ENCODE measurements at places on chromosomes 11 and 22.
A peak's percentile ranks its signal among the peaks of the same experiment; 100 is the strongest.

- DNase-seq = no peak
Observed at GRCh38 chr11:104771763-104772162, 126.5 kb downstream of the CASP12 start.

DNA sequence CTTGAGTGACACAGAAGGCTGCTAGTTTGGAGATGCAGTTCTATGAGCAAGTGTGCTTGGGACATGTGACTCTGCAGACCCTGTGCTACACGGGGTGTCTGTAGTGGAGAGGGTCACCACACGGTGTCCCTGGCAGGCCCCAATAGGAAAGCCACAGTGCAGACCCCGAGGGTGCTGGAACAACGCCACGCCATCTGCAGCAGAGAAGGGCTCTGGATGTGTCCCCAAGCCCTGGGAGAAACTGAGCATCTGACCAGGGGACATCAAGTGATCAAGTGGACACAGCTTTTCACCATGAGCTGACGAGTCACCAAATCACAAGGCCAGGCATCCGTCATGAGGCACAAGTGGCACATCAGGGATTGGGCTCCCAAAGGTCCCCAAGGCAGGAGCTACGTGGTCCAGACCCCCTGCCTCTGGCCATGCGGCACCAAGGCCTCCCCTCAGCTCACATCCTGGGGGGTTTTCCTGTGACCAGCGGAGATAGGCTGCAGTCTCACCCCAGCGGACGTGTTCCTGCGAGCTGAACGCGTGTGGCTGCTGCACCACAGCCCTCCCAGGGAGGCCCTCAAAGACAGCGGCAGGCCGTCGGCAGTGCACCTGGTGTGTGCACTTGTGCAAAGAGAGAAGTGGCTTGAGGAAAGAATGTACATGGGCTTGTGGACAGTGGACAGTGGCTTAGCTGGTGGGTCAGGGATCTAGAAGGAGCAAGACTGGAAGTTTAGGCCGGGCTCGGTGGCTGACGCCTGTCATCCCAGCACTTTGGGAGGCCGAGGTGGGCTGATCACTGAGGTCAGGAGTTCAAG lies 96.7 kb downstream of the RPS6KA4 start:
- no peak for DNase-seq

DNA sequence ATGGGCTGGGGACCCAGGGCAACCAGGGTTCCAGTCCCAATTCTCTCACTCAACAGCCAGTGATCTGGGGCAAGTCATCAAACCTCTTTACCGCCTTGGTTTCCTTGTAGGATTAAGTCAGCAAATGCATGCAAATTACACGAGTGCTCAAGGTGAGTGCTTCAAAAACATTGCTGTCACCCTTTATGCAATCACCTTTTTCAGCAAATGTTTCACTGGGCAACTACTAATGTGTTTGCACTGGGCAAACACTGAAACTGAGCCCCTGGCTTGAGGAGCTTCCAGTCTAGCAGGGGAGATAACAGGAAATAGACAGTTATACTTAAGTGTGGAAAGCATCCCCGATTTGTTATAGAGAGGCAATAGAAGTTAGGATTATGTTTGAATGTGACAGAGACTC lies 37.7 kb upstream of the DMC1 start:
- DNase-seq = no peak

GRCh38 chr11:35082321-35083180 lies 56.4 kb upstream of the CD44 start:
- DNase-seq = peak; percentile 11

- peak; percentile 64 for DNase-seq
Observed at GRCh38 chr22:49824185-49824925, 3.3 kb downstream of the BRD1 start.

GRCh38 chr11:72191961-72192381 lies at the start of gene FOLR1:
TSS of gene FOLR1 (plus strand) at chr11:72192140. CDS start at chr11:72192174, 34 bp downstream.
- no peak for DNase-seq

DNA sequence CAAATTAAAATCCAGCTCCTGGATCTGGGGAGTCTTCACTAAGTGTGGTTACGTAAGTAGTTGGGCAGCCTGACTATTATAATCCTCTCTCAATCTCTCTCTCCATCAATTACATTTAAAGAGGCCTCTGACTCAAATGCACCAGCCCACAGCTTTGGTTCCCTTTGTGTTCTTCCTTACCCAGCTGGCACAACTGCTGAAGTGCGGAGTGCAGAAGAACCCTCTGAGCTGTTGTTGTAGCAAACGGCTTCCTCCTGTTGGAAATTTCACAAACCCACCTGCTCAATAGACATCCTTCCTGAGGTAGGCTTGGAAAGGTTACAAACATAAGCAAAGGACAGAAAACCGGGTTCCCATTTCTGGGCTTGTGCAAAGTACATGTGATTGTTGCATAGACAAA lies 17.0 kb upstream of the SORL1 start:
- DNase-seq = no peak

GRCh38 chr22:47793304-47794101 lies 1031.1 kb downstream of the TBC1D22A start:
- DNase-seq = no peak

GRCh38 chr11:45850446-45850845 lies 3.2 kb downstream of the CRY2 start:
- no peak for DNase-seq

DNA sequence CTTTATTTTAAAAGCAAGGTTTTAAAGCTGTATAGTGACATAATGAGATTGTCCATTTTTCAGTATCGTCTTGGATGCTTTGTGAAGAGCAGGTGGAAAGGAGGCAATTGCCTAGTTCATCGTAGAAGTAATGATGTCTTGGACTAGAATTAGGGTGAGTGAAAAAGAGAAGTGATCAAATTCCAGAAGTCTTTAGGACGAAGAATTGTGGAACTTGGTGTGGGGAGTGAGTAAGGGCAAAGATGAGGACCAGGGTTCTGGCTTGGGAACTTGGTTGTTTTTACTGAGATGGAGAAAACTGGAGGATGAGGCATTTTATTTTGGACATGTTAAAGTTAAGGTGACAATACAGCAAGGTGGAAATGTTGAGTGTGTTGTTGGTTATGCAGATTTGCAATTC lies 1.2 kb downstream of the ILK start:
- no peak for DNase-seq

GRCh38 chr22:39907047-39907446 lies 6.2 kb downstream of the GRAP2 start:
- DNase-seq = no peak

DNA sequence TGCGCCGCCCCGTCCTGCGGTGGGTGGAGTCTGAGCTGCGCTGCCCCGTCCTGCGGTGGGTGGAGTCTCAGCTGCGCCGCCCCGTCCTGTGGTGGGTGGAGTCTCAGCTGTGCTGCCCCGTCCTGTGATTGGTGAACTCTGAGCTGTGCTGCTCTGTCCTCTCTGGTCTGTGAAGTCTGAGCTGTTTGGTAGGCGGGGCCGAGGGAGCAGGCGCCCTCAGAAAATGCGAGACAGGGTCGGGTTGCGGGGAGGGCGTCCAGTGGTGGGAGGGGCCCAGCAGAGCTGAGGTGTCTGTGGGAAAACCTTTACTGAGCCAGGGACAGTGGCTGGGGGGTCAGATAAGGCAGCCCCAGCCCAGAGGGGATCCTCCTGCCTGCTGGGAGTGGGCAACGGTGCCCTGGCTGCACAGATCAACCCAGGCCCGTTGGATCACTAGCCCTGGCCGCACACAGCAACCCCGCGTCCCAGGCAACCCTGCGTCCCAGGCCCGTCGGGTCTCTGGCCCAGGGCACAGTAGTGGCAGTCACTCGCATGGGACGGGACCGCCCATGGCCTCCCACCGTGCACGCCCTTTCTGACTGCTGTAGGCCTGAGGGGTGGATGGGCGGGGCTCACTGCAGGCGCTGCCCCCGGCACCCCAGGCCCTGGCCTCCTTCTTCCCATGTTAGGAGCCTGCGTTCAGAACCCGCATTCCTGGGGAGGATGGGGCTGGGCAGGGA lies 22.8 kb downstream of the BRSK2 start:
- no peak for DNase-seq

DNA sequence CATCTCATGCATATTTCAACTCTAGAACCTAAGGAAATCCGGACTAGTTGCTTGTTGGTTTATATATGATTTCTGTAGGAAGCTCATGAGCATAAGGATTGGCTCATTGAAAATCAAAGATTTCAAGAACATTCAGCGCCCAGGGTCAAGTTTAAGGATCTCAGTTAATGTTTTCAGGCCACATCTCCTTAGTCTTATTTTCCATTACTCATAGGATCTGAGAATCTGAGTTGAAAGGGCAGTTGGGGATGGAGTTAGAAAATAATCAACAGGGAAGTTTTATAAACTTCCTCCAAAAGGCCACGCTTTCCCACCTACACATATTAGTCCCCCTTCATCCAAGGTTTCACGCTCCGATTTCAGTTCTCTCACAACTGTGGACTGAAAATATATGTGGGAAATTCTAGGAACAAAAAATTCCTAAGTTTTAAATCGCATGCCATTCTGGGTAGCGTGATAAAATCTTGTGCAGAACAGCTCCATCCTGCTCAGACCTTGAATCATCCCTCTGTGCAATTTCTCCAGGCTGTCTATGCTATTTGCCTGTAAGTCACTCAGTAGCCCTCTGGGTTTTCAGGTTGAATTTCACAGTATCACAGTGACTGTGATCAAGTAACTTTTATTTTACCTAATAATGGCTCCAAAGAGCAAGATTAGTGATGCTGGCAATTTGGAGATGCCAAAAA lies 160.2 kb downstream of the KIRREL3 start:
- DNase-seq = no peak

- DNase-seq = peak; percentile 49
Observed at GRCh38 chr11:2250041-2250440, 20.3 kb downstream of the ASCL2 start.

DNA sequence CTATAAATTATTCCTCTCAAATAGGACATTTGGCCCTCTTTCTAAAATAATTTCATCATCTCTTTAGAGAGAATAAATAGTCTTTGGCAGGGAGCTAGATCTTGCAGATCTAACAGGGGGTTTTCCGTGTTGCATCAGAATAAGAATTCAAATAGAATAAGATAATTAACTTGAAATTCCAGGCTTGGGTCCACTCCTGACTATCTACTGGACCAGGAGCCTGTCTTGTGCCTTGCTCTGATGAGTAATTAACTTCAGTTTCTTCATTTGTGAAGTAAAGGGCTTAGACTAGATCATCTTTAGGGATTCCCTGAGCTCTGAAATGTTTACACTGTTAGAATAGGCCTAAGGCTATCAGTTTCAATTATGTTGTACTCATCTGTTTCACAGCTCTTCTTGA lies 23.5 kb upstream of the TMEM123 start:
- DNase-seq = no peak

DNA sequence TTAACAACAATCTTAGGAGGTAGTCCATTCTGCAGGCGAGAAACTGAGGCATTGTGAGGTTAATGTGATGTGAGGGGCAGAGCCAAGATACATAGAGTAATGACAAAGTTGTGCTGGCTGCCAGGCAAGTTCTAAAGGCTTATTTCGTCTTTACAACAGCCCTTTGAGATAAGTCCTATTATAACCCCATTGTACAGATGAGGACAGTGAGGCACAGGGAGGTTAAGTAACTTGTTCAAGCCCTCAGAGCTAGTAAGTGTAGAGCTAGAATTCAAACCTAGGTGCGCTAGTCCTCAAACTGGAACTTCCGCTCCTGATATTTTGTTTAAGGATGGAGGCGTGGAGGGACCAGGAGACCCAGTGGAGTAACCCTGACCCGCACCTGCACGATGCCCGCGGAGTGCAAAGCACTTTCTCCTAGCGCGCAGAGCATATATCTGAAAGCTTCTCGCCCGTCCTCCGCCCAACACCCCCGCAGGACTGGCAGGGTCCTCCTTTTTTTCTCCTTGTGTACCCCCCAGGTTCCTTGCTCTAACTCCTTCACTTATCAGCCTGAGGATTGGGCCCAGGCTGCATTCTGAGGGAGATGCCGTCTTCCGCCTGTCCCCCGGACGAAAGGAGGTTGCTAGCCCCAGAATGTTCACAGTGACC lies 4.9 kb upstream of the FLI1 start:
- DNase-seq = no peak

GRCh38 chr11:80109031-80109430 lies 668.2 kb upstream of the TENM4 start:
- DNase-seq = no peak

DNA sequence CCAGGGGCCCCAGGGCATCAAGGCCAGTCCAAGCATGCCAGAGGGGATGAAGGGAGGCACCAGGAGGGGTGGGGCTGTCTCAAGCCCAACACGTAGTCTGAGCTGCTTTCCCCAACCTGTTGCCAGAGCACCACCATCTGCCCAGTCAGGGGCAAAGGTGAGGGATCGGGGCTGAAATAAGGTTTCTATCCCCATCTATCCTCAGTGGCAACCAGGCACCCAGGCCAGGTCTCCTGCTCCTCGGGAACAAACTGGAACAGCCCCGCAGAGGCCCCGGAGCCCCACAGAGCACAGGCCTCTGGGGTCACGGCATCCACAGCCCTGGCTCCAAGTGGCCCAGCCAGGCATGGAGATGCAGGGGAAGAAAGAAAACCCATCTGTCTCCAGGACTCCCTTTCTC lies 19.3 kb downstream of the STARD10 start:
- DNase-seq = no peak

DNA sequence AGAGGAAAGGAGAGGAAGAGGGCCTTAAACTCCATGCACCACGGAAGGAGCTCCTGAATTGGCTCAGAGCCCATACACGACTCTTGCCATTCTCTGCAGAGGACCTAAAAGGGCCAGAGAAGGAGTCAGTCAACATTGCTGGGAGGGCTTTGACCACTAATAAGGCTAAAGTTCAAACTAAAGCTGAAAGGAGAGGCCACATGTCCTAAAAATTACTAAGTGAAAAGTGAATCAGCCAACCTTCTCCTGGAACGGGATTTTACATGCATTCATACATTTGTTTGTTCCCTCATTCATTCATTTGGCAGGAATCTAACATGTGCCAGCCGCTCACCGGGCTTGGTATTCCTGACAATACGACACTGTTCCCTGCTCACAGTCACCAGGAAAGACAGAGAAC lies 10.5 kb downstream of the CLMP start:
- DNase-seq = no peak

DNA sequence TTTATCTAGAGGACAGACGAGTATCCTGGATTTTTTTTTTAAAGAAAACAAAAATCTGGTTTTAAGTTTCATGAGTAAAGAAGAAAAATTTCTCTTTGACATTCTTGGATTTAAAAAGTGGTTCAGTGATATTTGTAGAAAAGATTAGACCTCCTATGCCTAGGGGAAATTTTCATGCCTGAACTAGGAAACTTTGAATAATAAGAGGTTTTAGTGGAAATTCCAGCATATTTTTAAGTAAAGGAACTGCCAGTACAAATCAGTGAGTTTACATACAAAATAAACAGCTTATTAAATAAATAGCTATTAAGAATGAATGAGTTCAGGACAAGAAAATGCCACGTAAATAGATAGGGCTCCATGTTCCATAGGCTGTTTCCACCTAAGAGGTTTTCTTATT lies 17.5 kb downstream of the JAM3 start:
- DNase-seq = no peak

- DNase-seq = peak; percentile 49
Observed at GRCh38 chr22:38733329-38733723, 22.5 kb downstream of the SUN2 start.
